ENCODE measurements at places on chromosomes 7 and 10.
A peak's percentile ranks its signal among the peaks of the same experiment; 100 is the strongest.

GRCh38 chr10:113585949-113586348 is 33.1 kb downstream of the HABP2 start:
- DNase-seq = peak; percentile 15

- DNase-seq = peak; percentile 19
Observed at GRCh38 chr7:361680-362401, 71.9 kb downstream of the FOXL3 start.

DNA sequence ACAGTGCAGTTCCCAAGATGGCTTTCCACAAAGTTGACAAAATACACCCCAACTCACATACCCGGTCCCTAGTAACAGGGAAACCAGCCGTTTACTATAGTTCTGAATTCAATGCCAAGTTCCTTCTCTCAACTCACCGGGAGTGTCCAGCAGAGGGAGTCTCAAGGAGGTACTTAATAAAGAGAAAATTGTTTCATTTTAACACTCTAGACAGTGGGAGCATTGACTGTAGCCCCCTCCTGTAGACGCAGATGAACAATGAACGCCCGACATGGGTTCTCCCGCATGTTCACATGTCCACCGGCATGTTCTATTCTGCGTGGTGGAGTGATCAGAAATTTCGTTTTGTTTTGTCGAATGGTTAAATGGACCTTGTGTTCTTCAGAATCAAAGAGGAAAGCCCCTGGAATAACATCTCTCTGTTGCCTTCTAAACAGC is 1.9 kb downstream of the HIPK2 start:
- peak; percentile 90 for DNase-seq

GRCh38 chr10:116637830-116638229 is 17.1 kb downstream of the PNLIPRP2 start:
- no peak for DNase-seq

DNA sequence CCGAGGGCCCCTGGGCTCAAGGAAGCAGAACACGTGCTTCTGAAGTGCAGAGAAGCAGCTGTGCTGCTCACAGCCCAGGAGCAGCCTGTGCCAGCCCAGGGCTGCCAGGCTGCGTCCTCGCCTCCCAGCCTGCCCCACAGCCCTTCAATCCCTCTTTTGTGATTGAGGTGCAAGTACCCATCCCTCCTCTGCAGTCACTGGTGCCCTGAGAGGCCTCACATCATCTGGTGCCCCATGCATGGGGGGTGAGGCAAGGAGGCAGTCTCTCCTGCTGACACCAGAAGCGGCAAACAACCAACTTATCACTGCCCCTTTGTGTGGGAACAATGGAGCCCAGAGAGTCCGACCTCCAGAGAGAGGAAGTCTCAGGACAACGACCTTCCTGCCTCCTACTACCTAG is 49.8 kb upstream of the FGFR2 start:
- no peak for DNase-seq

GRCh38 chr7:148563583-148564274 is 26.8 kb upstream of the C7orf33 start:
- DNase-seq = no peak

GRCh38 chr7:113299748-113300147 is 181.4 kb upstream of the SMIM30 start:
- DNase-seq = no peak

DNA sequence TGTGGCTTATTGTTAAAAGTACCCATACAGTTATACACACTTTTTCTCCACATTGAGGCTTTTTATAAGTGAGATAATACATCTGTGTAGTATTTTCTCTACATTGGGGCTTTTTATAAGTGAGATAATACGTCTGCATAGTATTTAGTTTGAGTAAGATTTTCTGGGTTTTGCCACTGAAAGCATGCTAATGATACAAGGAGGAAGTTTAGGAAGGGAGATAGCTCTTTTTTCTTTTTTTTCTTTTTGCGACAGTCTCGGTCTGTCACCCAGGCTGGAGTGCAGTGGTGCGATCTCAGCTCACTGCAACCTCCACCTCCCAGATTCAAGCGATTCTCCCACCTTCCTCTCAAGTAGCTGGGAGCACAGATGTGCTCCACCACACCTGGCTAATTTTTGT is 13.3 kb downstream of the FAM107B start:
- DNase-seq = peak; percentile 59

GRCh38 chr7:33764752-33765451 is 140.4 kb upstream of the BMPER start:
- no peak for DNase-seq

GRCh38 chr7:47583739-47584535 is 2.0 kb upstream of the TNS3 start:
- DNase-seq = no peak

- no peak for DNase-seq
Observed at GRCh38 chr7:26135551-26135950, 16.4 kb upstream of the NFE2L3 start.

DNA sequence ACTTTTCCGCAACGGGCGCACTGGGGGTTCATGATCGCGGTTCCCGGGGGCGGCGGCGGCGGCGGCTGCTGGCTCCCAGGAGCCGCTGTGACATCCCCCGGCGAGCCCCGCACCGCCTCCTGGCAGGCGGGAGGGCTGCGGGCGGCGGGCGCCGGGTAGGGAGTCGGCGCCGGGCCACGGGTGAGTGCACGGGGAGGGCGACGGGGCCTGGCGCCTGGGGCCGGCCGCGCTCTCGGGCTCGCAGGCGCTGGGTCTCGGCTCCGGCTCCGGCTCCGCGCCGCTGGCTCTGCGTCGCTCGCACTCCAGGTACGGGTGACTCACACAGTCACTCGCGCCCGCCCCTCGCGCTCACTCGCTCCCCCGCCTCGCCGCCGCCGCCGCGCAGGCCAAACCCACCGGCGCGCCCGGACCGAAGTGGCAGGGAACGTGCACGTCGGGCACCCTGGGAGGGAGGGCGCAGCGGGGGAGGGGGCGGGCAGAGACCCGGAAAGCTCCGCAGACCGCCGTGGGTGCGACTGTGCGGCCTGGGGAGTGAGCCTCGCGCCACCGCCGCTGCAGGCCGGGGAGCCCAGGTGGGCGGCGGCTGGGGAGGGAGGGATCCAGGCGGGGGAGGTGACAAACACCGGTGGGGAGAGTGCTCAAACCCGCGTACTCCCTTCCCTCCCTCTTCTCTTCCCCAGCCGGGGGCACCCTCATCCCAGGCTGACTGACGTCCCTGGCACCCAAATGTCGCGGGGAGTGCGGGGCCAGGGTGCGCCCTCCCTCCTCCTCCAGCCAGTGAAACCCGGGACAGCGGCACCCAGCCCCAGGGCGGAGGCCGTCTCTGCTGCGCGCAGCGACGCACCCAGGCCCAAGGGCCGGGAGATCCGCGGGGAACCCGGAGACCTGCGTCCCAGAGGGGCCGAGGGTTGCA is 276.9 kb upstream of the NEBL start:
- DNase-seq = peak; percentile 3

DNA sequence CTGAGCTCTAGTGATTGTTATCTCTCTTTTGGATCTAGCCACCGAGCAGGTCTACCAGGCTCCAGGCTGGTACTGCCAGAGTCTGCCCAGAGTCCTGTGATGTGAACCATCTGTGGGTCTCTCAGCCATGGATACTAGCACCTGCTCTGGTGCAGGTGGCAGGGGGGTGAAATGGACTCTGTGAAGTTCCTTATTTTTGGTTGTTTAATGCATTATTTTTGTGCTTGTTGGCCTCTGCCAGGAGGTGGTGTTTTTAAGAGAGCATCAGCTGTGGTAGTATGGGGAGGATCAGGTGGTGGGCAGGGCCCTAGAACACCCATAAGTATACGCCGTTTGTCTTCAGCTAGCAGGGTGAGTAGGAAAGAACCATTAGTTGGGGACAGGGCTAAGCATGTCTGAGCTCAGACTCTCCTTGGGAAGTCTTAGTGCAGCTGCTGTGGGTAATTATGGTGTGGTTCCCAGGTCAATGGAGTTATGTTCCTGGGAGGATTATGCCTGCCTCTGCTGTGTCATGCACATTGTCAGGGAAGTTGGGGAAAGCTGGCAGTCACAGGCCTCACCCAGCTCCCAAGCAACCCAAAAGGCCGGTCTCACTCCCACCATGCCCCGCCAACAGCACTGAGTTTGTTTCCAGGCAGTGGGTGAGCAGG is 81.8 kb downstream of the NPSR1 start:
- DNase-seq = no peak

GRCh38 chr7:128166603-128167041 is 74.5 kb upstream of the LEP start:
- peak; percentile 47 for DNase-seq

DNA sequence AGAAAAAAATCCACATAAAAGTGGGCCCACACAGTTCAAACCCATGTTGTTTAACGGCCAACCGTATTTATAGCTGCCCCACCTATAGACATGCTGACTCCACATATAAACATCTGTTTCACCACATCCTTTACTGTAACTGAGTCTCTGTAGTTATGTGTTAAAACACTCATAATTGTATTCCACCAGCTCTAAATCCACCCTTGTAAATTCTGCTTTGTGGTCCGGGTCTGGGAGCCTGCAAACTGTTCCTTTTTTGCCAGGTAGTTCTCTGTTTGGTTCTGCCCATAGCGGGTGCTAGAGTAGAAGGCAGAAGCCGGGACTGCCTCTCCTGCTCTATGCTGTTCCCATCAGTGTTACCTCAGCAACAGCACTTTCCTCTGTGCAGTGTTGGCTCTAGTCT is 20.2 kb upstream of the FHIP2A start:
- DNase-seq = no peak

DNA sequence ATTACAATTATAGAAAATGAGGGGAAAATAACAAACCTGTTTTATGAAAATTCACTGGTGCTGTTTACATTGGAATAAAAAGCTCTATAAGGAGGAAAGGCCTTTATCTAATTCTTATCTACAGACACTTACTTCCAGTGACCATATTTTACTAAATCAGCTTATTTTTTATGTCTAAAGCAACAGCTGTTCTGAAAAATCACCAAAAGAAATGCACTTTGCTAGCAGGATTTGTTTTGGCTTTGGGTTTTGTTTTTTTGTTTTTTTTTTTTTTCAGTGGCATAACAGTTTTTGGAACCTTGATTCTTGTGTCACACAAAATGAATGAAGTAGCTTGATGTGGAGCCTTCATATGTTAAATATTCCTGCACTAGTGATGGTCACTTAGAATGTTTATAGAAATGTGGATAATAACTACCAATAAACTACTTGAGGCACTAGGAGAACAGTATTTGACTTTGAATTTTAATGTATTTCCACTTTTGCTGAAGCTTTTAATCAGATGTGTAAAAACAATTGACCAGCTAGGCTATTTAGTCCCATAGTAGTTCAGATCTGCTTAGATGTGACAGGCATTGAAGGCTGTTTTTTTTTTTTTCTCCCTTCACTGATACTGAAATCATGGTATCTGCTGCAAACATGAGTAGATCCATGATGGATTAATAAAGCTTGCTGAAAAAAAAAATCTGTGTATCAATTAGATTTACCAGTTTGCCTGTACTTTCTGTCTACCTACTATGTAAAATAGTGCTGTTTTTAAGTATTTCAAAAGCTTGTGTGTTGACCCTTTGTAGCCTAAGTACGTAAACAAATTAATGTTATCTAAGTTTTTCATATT is 2.8 kb downstream of the ARL4A start:
- no peak for DNase-seq

DNA sequence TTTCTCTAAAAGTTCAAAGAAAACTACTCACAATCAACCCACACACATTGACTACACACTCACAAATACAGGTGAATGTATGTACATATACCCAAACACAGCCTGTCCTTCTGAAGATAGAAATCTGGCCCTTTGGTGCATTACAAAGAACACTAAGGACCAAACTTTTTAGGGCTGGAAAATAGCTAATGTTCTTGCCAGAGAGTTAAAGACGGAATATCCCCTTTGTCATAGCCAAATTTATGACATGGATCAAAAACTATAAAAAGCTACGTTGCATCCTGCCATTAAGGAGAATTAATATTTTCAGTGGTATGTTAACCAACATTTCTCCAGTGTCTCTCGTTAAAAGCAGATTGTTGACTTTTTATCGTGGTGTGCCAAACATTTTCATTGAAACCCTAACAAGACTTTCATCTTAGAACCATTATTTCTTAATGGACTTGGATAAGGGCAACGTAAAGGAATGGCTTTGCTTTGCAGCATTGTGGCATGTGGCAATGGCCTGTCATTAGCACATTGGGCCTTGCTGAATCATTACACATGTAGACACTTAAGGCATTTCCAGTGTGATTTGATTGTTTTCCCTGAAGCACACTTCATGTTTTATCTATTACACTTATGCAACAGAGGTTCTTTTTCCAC is 150.9 kb upstream of the MEOX2 start:
- no peak for DNase-seq

DNA sequence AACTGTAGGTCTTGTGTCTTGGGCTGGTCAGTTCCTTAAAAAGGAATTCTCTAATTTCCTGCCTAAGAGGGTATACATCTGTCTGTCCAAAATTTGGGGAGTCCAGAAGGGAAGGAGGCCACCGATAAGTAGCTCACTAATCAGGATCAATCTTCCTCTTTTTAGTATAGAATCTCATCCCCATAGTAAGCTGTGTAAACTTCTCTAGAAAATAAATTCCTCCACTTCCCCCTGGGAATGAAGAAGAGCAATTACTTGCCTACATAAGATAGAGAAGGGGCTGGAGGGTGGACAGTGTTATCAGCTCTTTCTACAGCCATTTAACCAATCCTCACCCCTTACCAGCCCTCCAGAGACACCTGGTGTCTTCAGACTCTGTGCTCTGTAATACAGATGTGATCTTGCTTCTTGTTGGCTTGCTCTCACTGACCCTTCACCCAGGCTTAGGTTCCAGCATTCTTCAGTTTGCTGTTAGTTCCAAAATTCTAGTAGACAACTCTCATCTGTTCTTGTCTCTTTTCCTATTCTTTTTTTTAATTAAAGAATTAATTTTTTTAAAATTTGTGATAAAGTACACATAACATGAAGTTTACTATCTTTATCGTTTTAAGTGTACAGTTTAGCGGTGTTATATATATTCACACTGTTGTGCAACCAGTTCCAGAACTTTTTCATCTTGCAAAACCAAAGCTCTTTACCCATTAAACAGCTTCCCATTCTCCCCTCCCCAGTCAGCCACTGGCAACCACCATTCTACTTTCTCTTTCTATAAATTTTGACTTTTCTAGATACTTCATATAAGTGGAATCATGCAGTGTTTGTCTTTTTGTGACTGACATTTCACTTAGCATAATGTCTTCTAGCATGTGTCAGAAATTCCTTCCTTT is 6.5 kb upstream of the PRKAR2B start:
- DNase-seq = peak; percentile 69

DNA sequence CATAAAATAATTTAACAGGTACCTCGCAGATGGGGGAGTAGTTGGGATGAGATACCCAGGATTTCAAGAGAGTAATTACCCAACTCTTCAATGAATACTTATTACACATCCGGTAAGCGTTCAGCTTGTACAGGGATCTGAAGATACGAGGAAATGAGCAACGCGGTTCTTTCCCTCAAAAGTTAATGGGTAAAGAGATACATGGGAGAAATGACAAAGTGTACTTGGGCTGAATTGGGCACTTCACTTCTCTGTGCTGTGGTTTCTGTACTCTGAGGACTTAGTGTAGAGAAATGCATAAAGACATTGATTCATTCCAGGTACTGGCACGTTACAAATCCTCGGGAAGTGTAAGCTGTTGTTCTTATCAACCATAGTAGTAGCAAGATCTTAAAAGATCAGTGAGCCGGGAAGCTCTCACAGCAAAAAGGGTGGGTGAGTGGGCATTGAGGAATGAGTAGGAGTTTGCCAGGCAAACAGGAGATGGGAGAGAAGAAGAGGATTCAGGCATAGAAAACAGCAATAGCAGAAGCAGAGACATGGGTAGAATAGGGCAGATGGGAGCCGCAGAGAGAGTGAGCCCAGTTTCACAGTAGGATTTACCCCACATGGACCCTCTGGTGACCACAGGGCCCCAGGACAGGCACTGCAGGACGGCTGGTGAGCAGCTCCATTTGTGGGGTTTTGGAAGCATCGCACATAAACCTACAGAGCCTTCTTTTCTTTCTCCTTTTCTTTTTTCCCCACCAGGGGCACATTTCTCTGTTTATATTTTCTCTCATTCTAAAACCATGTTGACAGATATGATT is 304.3 kb upstream of the PITRM1 start:
- no peak for DNase-seq

Measured in suppressor macrophage treated with lipopolysaccharide for 1 hour (primary cell).